ENCODE measurements at places on chromosomes 4 and X. TPM values are rescaled to one million over a fixed set of nuclear protein-coding genes. Genes with fewer than 3 reads are reported as not detected.

GRCh38 chrX:17656556-17656955 lies 80.7 kb upstream of the SCML1 start:
- H3K4me1 ChIP-seq: peaks cover 3% of the 10 kb centered on the region
- H3K27me3 ChIP-seq: no peaks in the 10 kb centered on the region
- H3K4me3 ChIP-seq: no peak overlapping the region
- H3K27ac ChIP-seq: no peak overlapping the region
- H3K36me3 ChIP-seq: no peaks in the 10 kb centered on the region

DNA sequence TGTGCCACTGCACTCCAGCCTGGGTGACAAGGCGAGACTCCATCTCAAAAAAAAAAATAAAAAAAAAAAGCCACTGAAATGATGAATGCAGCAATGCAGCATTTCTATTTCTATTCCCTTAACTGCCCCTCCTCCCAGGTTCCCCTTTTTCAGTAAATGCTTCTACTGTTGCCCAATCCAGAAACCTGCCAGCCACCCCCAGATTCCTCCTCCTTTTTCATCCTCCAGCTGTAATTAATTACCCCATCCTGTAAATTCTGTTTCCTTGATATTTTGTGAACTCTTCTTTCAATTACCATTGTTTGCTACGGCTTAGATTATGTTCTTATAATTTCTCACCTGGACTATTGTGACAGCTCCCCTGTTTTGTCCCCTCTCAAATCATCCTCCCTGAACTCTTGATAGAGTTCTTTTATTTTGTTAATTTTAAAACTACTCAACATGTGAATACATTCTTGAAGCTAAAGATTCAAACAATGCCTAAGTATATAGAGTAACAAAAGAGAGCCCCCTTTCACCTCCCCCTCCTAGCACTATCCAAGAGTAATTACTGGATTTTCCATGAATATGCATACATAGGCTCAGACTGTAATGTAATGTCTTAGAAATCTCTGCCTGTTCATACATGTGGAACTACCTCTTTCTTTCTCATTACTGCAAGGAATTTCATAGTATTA lies 140.6 kb upstream of the GPC4 start:
- no peaks in the 10 kb centered on the region for H3K36me3 ChIP-seq
- DNase-seq: no peak
- no peak overlapping the region for H3K4me3 ChIP-seq
- no peak overlapping the region for H3K27ac ChIP-seq
- no peaks in the 10 kb centered on the region for H3K4me1 ChIP-seq

DNA sequence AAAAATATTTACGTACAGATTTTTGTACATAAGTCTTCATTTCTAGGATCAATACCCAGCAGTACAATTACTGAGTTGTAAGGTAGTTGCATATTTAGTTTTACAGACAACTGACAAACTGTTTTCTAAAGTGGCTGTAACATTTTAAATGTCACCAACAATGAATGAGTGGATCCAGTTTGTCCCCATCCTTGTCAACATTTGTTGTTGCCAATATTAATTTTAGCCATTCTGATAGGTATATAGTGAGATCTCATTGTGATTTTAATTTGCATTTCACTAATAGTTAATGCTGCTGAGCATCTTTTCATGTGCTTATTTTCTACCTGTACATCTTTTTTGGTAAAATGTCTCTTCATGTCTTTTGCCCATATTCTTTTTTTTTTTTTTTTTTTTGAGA lies 30.9 kb upstream of the NOCT start:
- H3K36me3 ChIP-seq: no peaks in the 10 kb centered on the region
- no peaks in the 10 kb centered on the region for H3K27me3 ChIP-seq
- no peak for DNase-seq
- no peak overlapping the region for H3K27ac ChIP-seq
- H3K4me3 ChIP-seq: no peak overlapping the region
- H3K4me1 ChIP-seq: no peaks in the 10 kb centered on the region

- H3K27me3 ChIP-seq: no peaks in the 10 kb centered on the region
- peaks cover 20% of the 10 kb centered on the region for H3K4me1 ChIP-seq
- H3K36me3 ChIP-seq: no peaks in the 10 kb centered on the region
- H3K27ac ChIP-seq: peak overlapping the region; percentile 66
- peak overlapping the region; percentile 69 for H3K4me3 ChIP-seq
Observed at GRCh38 chrX:54180403-54180802, 2.7 kb downstream of the FAM120C start.

DMRTC1 gene
- total RNA-seq: not detected

- no peaks in the 10 kb centered on the region for H3K4me1 ChIP-seq
- H3K27ac ChIP-seq: no peak overlapping the region
- H3K36me3 ChIP-seq: no peaks in the 10 kb centered on the region
- H3K27me3 ChIP-seq: peaks cover 33% of the 10 kb centered on the region
Observed at GRCh38 chrX:137427426-137427778, 138.5 kb upstream of the ZIC3 start.

CSAG2 gene
- not detected for total RNA-seq

GRCh38 chr4:144801731-144802130 lies 155.8 kb downstream of the HHIP start:
- no peaks in the 10 kb centered on the region for H3K27me3 ChIP-seq
- no peak overlapping the region for H3K4me3 ChIP-seq
- H3K27ac ChIP-seq: no peak overlapping the region
- no peaks in the 10 kb centered on the region for H3K4me1 ChIP-seq
- H3K36me3 ChIP-seq: no peaks in the 10 kb centered on the region
- peak; percentile 62 for DNase-seq

- no peaks in the 10 kb centered on the region for H3K36me3 ChIP-seq
- no peaks in the 10 kb centered on the region for H3K27me3 ChIP-seq
- no peak overlapping the region for H3K4me3 ChIP-seq
- no peak for DNase-seq
- H3K27ac ChIP-seq: no peak overlapping the region
- H3K4me1 ChIP-seq: no peaks in the 10 kb centered on the region
Observed at GRCh38 chr4:9146967-9147366, 23.2 kb upstream of the FAM90A26 start.

- no peaks in the 10 kb centered on the region for H3K27me3 ChIP-seq
- no peaks in the 10 kb centered on the region for H3K4me1 ChIP-seq
- no peak for DNase-seq
- no peak overlapping the region for H3K27ac ChIP-seq
Observed at GRCh38 chr4:161419822-161420221, 744.0 kb downstream of the FSTL5 start.

COL25A1 gene
- 10.5 TPM for total RNA-seq

- no peak overlapping the region for H3K4me3 ChIP-seq
- H3K27ac ChIP-seq: no peak overlapping the region
- H3K4me1 ChIP-seq: no peaks in the 10 kb centered on the region
- H3K27me3 ChIP-seq: no peaks in the 10 kb centered on the region
Observed at GRCh38 chr4:89294573-89295269, 12.9 kb downstream of the GPRIN3 start.
